Activated CD4-positive, alpha-beta memory T cell treated with anti-CD3 and anti-CD28 coated beads for 36 hours (primary cell): ENCODE measurements at places on chromosomes 5 and 9. TPM values are rescaled to one million over a fixed set of nuclear protein-coding genes. Genes with fewer than 3 reads are reported as not detected.
A peak's percentile ranks its signal among the peaks of the same experiment; 100 is the strongest.

The LEAP2 gene
- total RNA-seq: 1.7 TPM

DNA sequence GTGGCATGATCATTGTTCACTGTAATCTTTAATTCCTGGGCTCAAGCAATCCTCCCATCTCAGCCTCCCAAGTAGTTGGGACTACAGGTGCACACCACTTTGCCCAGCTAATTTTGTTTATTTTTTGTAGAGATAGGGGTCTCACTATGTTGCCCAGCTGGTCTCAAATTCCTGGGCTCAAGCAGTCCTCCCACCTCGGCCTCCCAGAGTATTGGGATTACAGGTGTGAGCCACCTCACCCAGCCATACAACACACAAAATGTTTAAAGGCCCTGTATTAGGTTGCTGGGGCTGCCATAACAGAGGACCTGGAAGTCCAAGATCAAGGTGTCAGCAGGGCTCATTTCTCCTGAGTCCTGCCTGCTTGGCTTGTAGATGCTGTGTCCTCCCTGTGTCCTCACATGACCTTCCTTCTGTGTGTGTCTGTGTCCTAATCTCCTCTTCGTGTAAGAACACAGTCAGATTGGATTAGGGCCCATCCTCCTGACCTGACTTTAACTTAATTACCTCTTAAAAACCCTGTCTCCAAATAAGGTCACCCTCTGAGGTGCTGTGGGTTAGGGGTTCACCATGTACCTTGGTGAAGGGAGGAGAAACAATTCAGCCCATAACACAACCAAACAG is 5.4 kb downstream of the UBE2QL1 start:
- DNase-seq: no peak
- no peaks in the 10 kb centered on the region for H3K36me3 ChIP-seq
- peaks cover 9% of the 10 kb centered on the region for H3K4me1 ChIP-seq
- no peak overlapping the region for H3K4me3 ChIP-seq
- H3K27ac ChIP-seq: no peak overlapping the region

GRCh38 chr9:132061526-132061925 is 18.1 kb downstream of the MED27 start:
- H3K4me3 ChIP-seq: no peak overlapping the region
- DNase-seq: no peak
- no peaks in the 10 kb centered on the region for H3K27me3 ChIP-seq
- peaks cover 20% of the 10 kb centered on the region for H3K36me3 ChIP-seq
- no peaks in the 10 kb centered on the region for H3K4me1 ChIP-seq

DNA sequence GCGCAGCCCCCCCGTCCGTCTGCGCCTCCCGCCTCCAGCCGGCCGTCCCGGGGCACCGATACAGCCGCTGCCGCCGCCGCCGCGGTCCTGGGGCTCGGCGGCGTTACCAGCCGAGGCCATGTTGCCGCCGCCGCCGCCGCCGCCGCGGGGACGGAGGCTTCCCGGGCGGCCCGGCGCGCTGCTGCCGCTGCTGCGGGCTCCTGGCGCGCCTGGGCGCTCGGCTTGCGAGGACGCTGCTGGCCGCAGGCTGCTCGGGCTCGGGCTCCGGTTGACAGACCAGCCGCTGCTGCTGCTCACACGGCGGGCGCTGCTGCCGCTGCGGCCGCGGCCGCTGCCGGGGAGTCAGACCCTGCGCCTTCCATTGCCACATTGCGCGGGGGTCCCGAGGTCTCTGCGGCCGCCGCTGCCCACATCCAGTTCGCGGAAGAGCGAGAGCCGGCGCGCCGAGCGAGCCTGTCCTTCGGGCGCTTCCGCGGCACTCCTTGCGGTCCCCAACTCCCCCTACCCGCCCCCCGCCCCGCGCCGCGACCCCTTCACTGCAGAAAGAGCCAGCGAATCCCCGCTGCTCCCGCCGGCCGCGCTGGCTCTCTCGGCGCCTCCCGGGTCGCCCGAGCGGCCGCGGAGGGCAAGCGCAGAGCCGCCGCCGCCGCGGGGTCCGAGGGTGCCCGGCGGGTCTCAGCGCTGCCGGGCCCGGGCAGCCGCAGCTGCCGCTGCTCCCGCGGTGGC is 8.4 kb downstream of the PTCH1 start:
- H3K27me3 ChIP-seq: peaks cover 21% of the 10 kb centered on the region
- peak overlapping the region; percentile 91 for H3K4me3 ChIP-seq
- no peak overlapping the region for H3K27ac ChIP-seq
- no peak for DNase-seq
